ENCODE measurements at places on chromosomes 1 and 21. TPM values are rescaled to one million over a fixed set of nuclear protein-coding genes. Genes with fewer than 3 reads are reported as not detected.

GRCh38 chr1:224736619-224737352, 120.7 kb downstream of the CNIH3 start:
- H3K4me1 ChIP-seq, result no peaks in the 10 kb centered on the region
- no peak overlapping the region for H3K27ac ChIP-seq
- no peaks in the 10 kb centered on the region for H3K36me3 ChIP-seq
- H3K27me3 ChIP-seq, result peaks cover 7% of the 10 kb centered on the region
- no peak for DNase-seq

DNA sequence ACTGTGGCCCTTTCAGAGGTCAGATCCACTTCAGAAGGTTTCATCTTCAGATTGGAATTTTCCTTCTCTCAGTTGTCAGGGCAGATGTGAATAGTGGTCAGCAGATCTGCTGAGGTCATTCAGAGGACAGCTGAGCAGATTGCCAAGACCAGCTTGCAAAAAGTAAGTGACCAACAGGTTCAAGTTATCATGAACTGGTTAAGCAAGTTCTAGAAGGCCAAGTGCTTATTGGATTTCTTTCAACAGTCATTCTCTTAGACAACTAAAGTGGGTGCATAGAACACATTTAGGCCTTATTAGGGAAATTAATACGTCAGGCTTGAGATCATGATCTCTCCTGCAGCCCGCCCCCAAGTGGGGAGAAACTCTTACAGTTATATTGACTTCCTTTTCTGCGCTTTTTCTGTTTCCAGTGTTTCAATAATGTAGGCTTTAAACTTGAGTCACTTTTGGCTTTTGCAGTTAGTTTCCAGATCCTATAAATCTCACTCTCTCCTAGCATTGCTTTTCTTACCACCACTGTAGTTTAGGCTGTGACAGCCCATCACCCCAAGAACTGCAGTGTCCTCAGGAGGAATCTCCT, 96.4 kb downstream of the C1orf21 start:
- no peak overlapping the region for H3K4me3 ChIP-seq
- peaks cover 22% of the 10 kb centered on the region for H3K4me1 ChIP-seq
- H3K27ac ChIP-seq, result no peak overlapping the region
- DNase-seq, result no peak

- no peak overlapping the region for H3K27ac ChIP-seq
- H3K4me1 ChIP-seq, result peaks cover 20% of the 10 kb centered on the region
- H3K4me3 ChIP-seq, result no peak overlapping the region
- no peaks in the 10 kb centered on the region for H3K36me3 ChIP-seq
- H3K27me3 ChIP-seq, result no peaks in the 10 kb centered on the region
Measured at GRCh38 chr1:23581219-23581618, 21.9 kb upstream of the ID3 start.

CAPN8 gene
- 3.0 TPM for polyA plus RNA-seq

DNA sequence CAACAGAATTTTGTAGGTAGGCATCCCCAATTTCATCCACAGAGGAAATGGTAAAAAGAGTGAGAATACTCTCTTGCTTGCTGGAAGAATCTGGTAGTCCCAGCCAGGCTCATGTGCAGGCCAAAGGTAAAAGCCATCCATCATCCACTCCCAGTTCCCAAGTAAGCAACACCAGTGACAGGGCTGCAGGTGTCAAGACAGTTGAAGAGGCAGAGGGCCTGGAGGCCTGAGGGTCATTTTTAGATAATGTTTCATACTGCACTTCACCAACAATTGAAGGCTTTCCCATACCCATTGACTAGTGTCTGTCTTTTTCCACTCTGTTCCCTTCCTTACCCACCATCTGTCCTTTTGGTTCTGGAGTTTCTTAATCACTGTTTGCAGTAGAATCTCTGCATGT, 141.7 kb upstream of the L1TD1 start:
- H3K4me1 ChIP-seq, result no peaks in the 10 kb centered on the region
- H3K27ac ChIP-seq, result no peak overlapping the region
- no peaks in the 10 kb centered on the region for H3K27me3 ChIP-seq

GRCh38 chr21:36386031-36386642, 945 bp downstream of the CHAF1B start:
- no peak for DNase-seq
- H3K27ac ChIP-seq, result peak overlapping the region; percentile 71
- H3K4me3 ChIP-seq, result peak overlapping the region; percentile 33
- peaks cover 9% of the 10 kb centered on the region for H3K4me1 ChIP-seq

GRCh38 chr1:243415663-243416408, 160.0 kb downstream of the SDCCAG8 start:
- H3K4me3 ChIP-seq, result no peak overlapping the region
- H3K27me3 ChIP-seq, result no peaks in the 10 kb centered on the region
- peaks cover 3% of the 10 kb centered on the region for H3K36me3 ChIP-seq
- no peak overlapping the region for H3K27ac ChIP-seq
- DNase-seq, result no peak

DNA sequence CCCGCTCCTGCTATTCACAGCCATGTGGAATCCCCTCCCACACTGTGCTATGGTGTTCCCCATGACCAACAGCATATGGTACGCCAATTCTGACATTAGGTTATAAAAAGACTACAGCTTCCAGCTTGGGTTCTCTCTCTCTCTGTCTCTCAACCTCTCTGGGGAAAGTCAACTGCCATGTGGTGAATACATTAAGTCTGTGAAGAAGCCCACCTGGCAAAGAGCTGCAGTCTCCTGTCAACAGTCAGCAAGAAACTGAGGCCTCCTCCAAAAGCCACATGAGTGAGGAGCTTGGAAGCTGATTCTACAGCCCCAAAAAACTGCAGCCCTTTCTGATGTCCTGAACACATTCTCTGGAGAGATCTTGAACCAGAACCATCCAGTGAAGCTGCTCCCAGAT, 25.0 kb upstream of the LRRC38 start:
- H3K4me3 ChIP-seq, result no peak overlapping the region
- H3K27me3 ChIP-seq, result no peaks in the 10 kb centered on the region
- no peaks in the 10 kb centered on the region for H3K4me1 ChIP-seq
- no peaks in the 10 kb centered on the region for H3K36me3 ChIP-seq
- no peak for DNase-seq

GRCh38 chr21:35738347-35738961, 321.9 kb downstream of the SETD4 start:
- H3K4me1 ChIP-seq, result peaks cover 21% of the 10 kb centered on the region
- no peak overlapping the region for H3K4me3 ChIP-seq
- no peaks in the 10 kb centered on the region for H3K36me3 ChIP-seq
- no peak for DNase-seq

GRCh38 chr1:21938732-21939538, 1.8 kb upstream of the HSPG2 start:
- peak overlapping the region; percentile 73 for H3K27ac ChIP-seq
- no peaks in the 10 kb centered on the region for H3K27me3 ChIP-seq

DNA sequence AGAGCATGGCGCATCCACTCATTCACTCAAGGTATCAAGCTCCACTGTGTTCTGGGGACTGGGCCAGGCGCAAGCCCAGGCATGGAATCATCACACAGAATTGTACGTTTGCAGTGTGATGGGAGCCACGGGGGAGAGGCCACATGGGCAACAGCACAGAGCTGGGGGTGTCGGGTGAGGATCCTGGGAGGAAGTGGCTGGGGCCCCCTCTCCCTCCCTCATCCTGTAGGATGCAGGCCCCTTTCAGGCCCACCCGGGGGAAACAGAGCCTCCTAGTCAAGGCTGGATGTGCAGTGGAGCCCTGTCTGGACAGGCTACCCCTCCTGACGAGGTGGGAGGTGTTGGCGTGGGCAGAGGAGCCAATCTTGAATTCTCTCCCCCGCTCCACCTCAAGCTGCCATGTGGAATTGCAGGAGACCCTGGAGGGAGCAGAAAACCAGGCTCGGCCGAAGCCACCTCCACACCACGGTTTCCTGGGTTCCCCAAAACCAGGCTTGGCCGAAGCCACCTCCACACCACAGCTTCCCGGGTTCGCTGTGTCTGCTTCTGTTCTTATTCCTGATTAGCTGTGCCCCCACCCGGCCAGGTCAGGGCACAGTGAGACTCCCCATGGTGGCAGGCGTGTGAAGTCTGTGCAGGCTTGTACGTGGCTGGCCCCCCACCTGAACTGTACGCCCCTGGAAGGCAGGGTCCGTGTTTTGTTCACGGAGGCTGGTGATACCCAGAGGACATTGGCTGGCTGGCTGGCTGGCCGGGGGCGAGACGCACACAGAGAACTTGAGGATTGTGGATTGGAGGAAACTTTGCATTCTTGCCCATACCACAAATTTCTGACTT, 4.2 kb upstream of the C1orf174 start:
- no peak for DNase-seq
- no peaks in the 10 kb centered on the region for H3K36me3 ChIP-seq
- no peak overlapping the region for H3K27ac ChIP-seq
- H3K27me3 ChIP-seq, result no peaks in the 10 kb centered on the region
- H3K4me3 ChIP-seq, result no peak overlapping the region

DNA sequence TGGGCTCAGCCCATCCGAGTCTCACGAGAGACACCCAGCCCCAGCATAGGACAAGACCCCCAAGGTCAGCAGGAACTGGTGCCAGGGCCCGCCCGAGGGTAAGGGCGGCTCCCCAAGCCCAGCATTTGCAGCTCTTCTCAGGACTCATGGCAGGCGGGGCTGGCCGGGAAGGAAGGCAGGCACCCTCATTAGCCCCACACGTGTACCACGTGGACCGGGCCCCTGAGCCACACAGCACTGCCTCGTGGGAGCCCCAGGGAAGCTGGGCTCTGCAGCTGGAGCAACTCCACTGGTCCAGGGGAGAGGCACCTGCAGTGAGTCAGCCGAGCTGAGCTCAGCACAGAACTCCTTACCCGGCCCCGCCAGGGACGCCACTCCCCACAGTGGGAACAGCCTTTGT, 97.7 kb upstream of the IFFO2 start:
- H3K36me3 ChIP-seq, result no peaks in the 10 kb centered on the region
- no peak overlapping the region for H3K4me3 ChIP-seq
- H3K27me3 ChIP-seq, result peaks cover 32% of the 10 kb centered on the region
- no peak for DNase-seq

GRCh38 chr1:44072204-44072603, 40.9 kb upstream of the SLC6A9 start:
- no peaks in the 10 kb centered on the region for H3K4me1 ChIP-seq
- no peaks in the 10 kb centered on the region for H3K36me3 ChIP-seq
- no peak overlapping the region for H3K4me3 ChIP-seq
- peaks cover 9% of the 10 kb centered on the region for H3K27me3 ChIP-seq
- no peak overlapping the region for H3K27ac ChIP-seq

Data from keratinocyte (primary cell).